ENCODE measurements at places on chromosomes 2 and 18.
A peak's percentile ranks its signal among the peaks of the same experiment; 100 is the strongest.

- peak; percentile 39 for DNase-seq
These were observed 32.8 kb downstream of the GRHL1 start for GRCh38 chr2:9984217-9984739.

DNA sequence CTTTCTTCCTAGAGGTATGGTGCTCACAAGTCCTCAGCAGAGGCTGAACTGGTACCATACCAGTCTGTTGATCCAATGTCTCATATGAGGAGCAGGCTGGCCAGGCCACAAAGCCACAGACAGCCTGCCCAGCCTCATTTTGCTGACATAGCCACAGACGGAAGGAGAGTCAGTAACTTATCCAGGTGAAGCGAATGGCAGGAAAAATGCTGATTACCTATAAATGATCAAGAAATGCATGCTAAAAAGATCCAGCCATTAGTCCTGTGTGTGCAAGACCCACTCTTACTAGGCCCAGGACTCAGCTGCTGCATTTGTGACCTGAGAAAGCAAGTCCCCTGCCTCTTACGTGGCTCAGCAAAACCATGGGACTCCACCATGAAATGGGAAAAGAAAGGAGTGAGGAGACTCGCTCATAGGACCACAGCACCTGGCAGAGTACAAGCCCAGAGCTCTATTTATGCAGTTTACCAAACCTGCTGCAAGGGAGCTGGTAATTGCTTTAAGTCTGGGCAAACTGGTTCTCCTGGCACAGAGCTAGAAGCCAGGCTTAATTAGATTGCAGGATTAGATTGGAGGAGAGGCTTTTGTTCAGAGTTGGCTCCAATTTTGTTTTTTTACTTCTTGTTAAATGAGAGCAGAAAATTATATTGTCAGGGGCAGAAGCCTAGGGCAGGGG, 19.0 kb downstream of the RHOB start:
- DNase-seq, result no peak

- no peak for DNase-seq
These were observed 132.8 kb upstream of the IL1R2 start for GRCh38 chr2:101858910-101859309.

DNA sequence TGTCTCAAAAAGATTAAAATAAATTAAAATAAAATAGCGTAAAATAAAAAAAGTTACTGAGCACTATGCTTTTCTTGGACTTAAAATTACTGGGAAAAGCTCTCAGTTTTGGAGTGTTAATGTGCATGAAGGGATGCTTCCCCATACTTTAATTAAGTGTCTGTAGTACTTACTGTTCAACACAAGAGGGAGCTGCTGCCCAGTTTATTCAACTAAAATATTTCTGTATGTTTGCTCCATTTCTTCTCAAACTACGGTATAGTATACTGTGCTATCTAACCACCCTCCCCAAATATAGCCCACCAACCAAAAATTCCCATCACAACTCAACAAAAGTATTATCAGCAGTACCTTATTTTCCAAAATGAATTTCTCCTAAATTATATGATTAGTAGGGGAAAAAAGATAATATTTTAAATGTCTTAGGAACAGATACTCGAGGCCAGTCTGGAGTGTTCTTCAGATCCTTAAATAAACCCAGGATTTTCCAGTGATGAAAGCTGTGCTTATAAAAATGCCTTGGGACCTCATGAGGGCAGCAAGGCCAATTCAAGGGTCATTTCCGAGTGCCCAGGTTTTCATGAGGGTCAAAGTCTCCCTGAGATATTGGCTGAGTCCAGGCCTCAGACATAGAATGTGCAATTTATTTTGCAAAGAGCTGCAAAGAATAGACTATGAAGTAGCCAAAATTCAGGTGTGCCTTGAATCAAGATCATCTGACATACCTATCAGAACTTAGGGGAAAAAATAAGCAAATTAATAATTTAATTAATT, 64.1 kb downstream of the CHRNA1 start:
- DNase-seq, result no peak

GRCh38 chr2:183564726-183565125, 440.5 kb downstream of the NUP35 start:
- DNase-seq, result no peak

GRCh38 chr2:60095202-60095815, 458.1 kb downstream of the BCL11A start:
- DNase-seq, result no peak

DNA sequence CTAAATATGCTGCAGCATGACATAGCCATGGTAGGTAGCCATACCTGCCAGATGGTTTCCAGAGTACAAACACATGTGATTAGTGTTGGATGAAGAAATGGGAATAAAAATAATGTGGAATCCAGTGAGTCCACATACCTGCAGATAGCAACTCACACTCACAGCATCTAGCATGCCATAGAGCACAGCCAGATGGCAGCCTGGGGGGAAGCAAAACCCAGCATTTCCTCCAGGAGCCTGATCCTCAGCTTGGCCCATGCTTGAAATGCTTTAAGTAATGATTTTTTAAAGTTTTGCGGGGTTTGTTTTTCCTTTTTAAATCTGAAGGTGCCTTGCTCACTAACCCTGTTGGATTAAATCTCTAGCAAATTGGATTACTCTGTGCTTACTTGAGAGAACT, 535.1 kb downstream of the STK39 start:
- peak; percentile 72 for DNase-seq

DNA sequence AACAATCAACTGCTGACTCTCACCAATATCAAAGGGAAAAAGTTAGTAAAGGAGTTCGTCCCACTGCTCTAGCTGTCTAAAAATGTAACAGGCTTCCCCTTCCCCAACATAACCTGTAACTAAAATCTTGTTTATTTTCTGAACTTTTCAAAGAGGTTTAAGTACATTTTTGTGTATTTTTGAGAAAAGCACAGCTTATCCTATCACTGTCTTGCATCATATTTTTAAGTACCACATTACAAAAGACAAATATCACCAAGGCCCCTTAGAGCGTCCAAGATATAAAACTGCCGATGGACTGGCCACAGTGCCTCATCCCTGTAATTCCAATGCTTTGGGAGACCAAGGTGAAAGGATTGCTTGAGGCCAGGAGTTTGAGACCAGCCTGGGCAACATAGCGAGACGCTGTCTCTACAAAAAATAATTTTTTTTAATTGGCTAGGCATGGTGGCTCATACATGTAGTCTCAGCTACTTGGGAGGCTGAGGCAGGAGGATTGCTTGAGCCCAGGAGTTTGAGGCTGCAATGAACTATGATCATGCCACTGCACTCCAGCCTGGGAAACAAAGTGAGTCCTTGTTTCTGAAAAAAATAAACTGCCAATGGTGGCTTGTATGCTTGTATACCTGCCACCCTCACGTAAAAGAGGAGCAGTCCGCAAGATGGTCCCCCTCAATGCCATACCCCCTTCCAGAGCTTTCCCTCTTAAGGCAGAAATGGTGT, 21.2 kb upstream of the LAPTM4A start:
- DNase-seq, result no peak

- no peak for DNase-seq
These were observed 353.4 kb downstream of the ALK start for GRCh38 chr2:29567906-29568520.

GRCh38 chr2:3602553-3603339, 7.8 kb downstream of the COLEC11 start:
- no peak for DNase-seq

GRCh38 chr2:19176172-19176852, 182.1 kb downstream of the OSR1 start:
- no peak for DNase-seq

- DNase-seq, result no peak
These were observed 321.1 kb downstream of the SATB2 start for GRCh38 chr2:199136681-199137080.

GRCh38 chr18:44602845-44603244, 77.8 kb upstream of the SETBP1 start:
- peak; percentile 84 for DNase-seq

GRCh38 chr2:240024766-240025165, 376 bp downstream of the NDUFA10 start:
- DNase-seq, result peak; percentile 50

GRCh38 chr18:61443081-61443725, 110.0 kb downstream of the CDH20 start:
- no peak for DNase-seq

- DNase-seq, result no peak
These were observed 1.6 kb downstream of the CCDC88A start for GRCh38 chr2:55418072-55418471.

GRCh38 chr18:50053111-50053510, 141.8 kb downstream of the MYO5B start:
- DNase-seq, result no peak

DNA sequence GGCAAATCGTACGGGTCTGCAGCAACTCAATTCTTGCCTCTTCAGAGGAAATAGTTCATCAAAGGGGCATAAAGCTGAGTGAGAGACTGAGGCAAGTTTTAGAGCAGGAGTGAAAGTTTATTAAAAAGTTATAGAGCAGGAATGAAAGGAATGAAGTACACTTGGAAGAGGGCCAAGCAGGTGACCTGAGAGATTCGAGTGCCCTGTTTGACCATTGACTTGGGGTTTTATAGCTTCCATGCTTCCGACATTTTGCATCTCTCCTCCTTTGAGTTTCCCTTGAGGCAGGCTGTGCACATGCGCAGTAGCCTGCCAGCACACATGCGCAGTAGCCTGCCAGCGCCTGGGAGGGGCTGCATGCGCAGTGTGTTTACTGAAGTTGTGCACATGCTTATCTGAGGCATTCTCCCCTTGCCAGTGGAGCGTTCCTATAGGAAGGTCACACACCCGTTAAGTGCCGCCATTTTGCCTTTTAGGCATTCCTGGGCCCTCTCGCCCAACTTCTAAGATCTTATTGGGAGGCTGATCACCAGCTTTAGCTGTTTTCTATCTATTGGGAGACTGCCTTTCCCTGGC, 265.5 kb upstream of the MGAT5 start:
- peak; percentile 46 for DNase-seq

DNA sequence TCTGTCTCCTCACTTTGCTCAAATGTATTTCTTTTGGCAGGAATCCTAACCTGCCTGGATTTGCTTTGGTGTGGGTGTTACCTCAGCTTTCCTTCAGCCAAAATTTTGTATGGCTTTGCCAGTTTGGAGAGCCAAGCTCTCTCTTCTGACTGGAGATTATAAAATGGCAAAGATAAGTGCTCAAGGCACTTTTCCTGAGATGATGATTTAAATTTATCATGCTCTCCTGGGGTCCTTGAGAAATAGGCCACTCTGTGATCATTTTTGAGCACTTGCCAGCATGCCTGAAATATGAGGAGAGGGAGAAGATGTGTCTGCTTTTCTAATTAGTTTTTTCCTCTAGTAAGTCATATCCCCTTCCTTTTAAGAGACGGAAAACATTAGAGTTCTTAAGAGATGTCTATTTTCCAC, 683.0 kb downstream of the SLC4A3 start:
- DNase-seq, result no peak

GRCh38 chr2:19632403-19632991, 269.3 kb downstream of the TTC32 start:
- no peak for DNase-seq

DNA sequence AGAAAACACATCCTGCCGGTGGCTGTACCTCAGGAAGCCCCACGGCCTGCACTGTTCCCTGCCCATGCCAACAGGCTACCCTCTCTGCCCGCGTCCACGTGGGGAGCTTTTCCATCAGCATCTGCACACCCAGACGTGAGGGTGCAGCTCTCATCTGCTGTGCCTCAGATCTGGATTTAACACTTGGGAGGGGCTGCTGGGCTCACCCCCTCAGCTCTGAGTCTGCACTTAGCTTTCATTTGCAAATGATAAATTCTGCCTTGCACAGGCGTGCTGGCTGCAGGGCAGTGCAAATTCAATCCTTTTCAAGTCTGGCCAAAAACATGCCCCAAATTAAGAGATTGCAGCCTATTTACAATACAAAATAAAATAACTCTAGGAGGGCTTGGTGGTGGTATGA, 245.7 kb downstream of the TWIST2 start:
- DNase-seq, result no peak

GRCh38 chr2:46171996-46172546, 125.1 kb upstream of the EPAS1 start:
- DNase-seq, result peak; percentile 61

GRCh38 chr2:35428548-35428947, 927.0 kb upstream of the CRIM1 start:
- DNase-seq, result no peak

- no peak for DNase-seq
These were observed 11.2 kb downstream of the MREG start for GRCh38 chr2:216002101-216002678.

GRCh38 chr2:83565626-83566025, 893.5 kb downstream of the SUCLG1 start:
- no peak for DNase-seq

GRCh38 chr2:161077367-161078210, 82.6 kb upstream of the TANK start:
- peak; percentile 38 for DNase-seq

DNA sequence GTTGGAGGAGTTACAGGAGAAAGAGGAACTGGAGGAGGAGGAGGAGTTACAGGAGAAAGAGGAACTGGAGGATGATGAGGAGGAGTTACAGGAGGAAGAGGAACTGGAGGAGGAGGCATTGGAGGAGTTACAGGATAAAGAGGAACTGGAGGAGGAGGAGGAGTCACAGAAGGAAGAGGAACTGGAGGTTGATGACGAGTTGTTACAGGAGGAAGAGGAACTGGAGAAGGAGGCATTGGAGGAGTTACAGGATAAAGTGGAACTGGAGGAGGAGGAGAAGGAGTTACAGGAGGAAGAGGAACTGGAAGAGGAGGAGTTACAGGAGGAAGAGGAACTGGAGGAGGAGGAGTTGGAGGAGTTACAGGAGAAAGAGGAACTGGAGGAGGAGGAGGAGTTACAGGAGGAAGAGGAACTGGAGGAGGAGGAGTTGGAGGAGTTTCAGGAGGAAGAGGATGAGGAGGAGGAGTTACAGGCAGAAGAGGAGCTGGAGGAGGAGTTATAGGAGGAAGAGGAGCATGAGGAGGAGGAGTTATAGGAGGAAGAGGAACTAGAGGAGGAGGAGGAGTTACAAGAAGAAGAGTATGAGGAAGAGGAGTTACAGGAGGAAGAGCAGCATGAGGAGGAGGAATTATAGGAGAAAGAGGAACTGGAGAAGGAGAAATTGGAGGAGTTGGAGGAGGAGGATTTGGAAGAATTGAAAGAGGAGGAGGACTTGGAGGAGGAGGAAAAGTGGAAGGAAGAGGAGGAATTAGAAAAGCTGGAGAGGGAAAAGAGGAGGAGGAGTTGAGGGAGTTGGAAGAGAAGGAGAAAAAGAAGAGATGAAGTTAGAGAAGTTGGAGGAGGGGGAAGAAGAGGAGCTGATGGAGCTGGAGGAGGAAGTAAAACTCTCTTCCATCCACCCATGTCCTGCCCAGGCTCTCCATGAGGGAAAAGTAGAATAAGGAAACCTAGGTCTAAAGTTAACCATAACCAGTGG, 37.2 kb downstream of the CLASP1 start:
- DNase-seq, result no peak

- DNase-seq, result no peak
These were observed 33.0 kb upstream of the ODC1 start for GRCh38 chr2:10481055-10481665.

DNA sequence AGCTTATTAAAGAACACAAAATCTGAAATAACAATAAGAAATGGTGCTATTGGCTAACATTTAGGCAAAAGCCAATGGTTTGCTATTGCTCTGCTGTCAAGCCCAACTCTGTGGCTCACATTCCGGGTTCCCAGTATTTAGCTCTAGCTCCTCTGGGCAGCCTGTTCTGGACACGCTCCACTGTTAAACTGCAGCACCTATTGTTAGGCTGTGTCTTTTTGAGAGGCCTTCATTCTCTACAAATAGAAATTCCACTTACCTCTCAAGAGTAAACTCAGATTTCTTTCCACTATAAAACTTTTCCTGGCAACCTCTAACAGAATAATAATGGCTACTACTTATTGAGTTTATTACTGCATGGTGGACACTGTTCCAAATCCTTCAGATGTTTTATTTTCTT, 3.7 kb upstream of the KLHL14 start:
- DNase-seq, result no peak

GRCh38 chr2:216904974-216905373, 45.1 kb upstream of the TNP1 start:
- no peak for DNase-seq

All from trophoblast cell (in vitro differentiated cells and primary cell).